ENCODE measurements at places on chromosomes 16 and 17.

- DNase-seq: no peak
These were observed 13.0 kb downstream of the CAMKK1 start for GRCh38 chr17:3879591-3880417.

GRCh38 chr17:32755045-32755805 lies 121.7 kb downstream of the MYO1D start:
- DNase-seq: no peak

- DNase-seq: no peak
These were observed 22.9 kb downstream of the C1QTNF1 start for GRCh38 chr17:79046916-79047280.

DNA sequence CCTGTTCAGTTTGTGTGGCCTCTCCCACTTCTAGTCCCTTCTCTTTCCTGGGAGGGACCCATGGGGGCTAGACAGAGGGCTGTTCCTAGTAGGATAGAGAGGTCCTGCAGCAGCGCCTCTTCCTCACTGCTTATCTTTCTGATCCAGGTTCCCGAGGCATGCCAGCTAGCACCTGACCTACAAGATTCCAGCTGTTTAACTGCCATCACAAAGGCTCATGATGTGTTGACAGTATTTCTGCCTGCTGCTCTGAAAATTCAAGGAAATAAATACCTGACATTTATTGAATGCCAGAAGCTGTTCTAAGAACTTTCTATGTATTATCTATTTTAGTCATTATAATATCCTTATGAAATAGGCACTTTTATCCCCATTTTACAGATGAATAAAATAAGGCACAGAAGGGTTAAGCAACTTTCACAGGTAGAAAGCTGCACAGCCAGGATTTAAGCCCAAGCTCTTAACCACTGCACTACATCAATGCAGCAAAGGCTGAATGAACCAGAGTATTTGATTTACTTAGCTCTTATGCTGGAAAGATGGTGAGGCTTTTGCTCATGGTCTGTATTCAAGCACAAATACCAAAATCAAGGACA lies 38.8 kb downstream of the HEATR6 start:
- no peak for DNase-seq

GRCh38 chr16:67528222-67528869 lies at the start of gene RIPOR1:
RIPOR1 (plus strand) TSS chr16:67528829; CDS start chr16:67538447, 9,618 bp downstream.
- no peak for DNase-seq

DNA sequence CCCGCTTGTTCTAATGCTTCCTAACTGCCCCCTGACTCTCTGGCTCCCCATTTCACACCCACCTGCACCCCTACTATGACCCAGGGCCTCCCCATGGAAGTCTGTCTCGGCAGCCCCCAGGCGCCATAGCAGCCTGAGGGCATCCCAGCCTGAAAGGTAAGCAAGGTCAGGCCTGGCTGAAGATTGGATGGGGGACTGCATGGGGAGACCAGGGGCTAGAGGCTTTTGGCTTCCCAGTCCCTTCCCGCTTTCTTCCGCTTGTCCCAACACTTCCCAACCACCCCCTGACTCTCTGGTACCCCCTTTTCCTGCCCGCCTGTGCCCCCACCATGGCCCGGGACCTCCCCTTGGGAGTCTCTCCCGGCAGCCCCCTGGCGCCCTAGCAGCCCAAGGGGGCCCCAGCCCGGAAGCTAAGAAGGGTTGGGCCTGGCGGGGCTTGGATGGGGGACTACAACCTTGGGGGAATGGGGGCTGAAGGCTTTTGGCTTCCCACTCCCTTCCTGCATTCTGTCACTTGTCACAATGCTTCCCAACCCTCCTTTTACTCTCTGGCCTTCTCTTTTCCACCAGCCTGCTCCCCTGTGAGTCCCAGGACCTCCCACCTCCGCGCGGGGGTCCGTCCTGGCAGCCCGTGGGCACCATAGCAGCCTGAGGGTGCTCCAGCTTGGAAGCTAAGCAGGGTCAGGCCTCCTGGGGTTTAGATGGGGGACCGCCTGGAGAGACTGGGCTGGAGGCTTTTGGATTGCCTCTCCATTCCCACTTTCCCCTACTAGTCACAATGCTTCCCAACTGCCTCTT lies 2288.4 kb downstream of the TP53TG3F start:
- no peak for DNase-seq

GRCh38 chr17:67245694-67246402 lies 852 bp upstream of the HELZ start:
- peak; percentile 31 for DNase-seq
